Testis (tissue), 5 donors: ENCODE measurements at places on chromosomes 3 and 15. TPM values are rescaled to one million over a fixed set of nuclear protein-coding genes. Genes with fewer than 3 reads are reported as not detected.

DNA sequence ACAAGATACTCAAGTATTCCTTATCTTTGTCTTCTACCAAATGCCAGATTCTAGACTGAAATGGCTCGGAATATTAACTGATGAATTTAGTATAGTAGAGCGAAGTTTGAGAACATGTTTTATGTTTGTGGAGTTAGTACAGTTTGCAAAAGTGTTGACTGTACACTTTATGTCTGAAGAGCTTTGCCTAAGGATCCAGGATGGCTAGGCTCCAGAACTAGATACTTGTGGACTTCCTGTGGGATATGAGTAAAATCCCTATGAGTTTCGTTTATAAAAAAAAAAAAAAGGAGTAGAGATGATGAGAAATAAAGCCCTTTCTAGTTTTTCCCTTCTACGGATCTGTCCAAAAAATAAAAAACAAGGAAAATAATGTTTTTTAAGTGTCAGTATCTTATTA is 96.7 kb downstream of the TP63 start:
- DNase-seq = no peak

DNA sequence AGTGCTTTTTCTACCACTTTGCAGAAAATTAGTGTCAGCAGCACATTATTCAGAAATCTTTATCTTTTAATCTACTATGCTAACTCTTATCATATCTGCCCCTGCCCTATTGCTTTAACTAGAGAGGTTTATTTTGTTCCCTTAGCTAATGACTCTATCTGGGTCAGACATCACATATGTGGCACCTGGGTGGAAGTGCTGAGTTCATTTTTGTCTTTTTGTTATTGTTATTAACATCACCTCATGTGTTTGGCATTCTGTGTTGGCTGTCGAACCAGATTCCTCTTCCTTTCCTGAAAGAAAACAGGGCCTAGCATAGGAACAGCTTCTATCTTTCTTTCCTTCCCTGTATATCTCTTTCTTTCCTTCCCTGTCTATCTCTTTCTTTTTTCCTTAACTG is 100.7 kb downstream of the RBMS3 start:
- DNase-seq = no peak

RAB6B gene
- 5.1 TPM for total RNA-seq

- no peak for DNase-seq
These were observed 2.3 kb upstream of the HMCES start for GRCh38 chr3:129276385-129276784.

GRCh38 chr3:125200731-125201139 is 11.8 kb downstream of the SLC12A8 start:
- no peak for DNase-seq

DNA sequence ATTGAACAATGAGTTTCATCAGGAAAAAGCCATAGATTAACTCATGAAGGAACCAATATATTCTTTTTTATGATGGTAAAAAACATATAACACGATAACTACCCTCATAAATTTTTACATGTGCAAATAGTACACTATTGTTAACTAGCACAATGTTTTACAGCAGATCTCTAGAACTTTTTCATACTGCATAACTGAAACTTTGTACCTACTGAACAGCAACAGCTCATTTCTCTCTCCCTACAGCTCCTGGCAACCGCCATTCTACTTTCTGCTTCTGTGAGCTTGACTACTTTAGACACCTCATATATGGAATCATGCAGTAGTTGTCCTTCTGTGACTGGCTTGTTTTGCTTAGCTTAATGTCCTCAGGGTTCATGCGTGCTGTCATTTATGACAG is 235.4 kb downstream of the NFKBIZ start:
- no peak for DNase-seq

- no peak for DNase-seq
These were observed 43.9 kb downstream of the UBE3A start for GRCh38 chr15:25394898-25395297.

DNA sequence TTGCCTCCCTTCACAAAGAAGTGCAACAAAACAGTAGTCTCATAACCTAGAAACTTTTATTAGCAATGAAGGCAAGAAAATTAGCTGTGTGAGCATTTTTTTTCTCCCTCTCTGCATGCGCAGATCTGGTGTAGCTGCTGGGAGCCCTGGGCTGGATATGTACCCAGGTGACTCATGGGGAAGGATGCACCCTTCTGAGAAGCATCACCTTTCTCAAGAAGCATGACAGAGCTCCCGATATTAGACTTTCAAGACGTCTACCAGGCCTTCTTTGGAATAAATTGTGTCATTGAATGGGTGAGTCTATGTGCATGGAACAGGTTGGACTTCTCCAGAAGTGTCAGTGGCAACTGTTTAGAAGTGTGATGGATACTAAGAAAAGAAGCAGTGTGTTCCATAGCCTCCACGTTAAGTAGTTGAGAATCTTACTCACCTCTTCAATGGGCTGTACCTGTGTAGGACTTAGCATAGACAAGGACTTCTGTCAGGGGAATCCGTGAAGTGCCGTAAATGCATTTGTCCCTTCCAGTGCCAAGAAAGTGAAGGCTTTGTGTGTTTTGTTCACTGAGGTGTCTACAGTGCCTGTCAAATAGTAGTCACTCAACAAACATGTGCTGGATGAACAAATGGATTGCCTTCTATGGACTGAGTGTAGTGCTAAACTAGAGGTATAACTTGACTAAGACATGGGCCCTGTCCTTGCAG is 47.7 kb upstream of the RASGRP1 start:
- no peak for DNase-seq
